ENCODE measurements at places on chromosomes 1 and 21. TPM values are rescaled to one million over a fixed set of nuclear protein-coding genes. Genes with fewer than 3 reads are reported as not detected.

Gene PADI2
- total RNA-seq: 2.1 TPM

Gene KRTAP21-2
- not detected for total RNA-seq

DNA sequence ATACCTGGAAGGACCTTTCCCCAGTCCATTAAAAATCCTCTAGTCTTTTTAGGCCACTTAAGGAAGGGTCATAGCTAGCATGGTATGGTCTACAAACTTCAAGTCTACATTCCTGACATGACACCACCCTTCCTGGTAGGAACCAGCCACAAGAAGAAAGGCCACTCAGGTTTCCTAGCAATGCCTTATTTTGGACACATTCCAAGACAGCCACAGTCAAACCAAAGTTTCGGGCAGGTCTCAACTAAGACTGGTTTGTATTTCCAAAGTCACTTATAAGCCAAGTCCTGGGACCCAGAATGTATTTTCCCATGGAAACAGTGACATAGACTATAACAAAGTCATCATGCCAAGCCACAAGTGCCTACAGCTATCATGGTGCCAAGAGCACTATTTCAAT lies 50.6 kb upstream of the SLC44A3 start:
- no peak for DNase-seq

GRCh38 chr21:33403786-33404585 lies 773 bp downstream of the IFNGR2 start:
- DNase-seq: peak; percentile 65

DNA sequence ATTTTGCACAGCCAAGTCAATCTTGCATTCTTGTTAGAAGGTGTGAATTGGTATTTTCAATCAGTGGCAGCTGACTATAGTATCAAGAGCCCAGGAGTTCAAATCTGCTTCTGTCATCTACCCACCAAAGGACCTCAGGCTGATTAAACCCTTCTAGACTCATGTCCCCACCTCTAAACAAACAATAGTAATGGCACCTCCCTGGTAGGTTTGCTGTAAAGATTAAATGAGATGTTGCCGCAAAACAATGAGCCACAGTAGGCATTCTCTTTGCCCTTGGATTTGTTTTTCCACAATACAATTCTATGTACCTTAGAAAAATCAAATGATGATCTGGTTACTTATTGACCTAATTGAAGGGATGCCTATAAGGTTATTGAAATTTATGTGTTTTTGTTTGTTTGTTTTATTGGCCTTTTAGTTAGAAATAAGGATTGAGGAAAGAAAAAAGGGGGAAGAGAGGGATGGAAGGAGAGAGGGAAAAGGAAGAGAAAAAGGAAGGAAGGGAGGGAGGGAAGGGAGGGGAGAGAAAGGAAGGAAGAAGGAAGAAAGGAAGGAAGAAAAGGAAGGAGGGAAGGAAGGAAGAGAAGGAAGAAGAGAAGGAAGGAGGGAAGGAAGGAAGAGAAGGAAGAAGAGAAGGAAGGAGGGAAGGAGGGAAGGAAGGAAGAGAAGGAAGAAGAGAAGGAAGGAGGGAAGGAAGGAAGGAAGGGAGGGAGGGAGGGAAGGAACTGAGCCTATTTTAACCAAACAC lies 110.7 kb downstream of the ETS2 start:
- no peak for DNase-seq

- DNase-seq: no peak
These were observed 742.0 kb downstream of the NCAM2 start for GRCh38 chr21:21740207-21740606.
